Suppressor macrophage treated with lipopolysaccharide for 4 hours (primary cell): ENCODE measurements at places on chromosomes 3 and 15.

- no peak for DNase-seq
These were observed 87.5 kb downstream of the NEK10 start for GRCh38 chr3:27281671-27282150.

- DNase-seq: no peak
These were observed 32.1 kb downstream of the CNTN4 start for GRCh38 chr3:2130726-2131125.

- DNase-seq: no peak
These were observed 28.6 kb upstream of the CLSTN2 start for GRCh38 chr3:139906418-139906817.

GRCh38 chr15:64058279-64058678 lies 12.0 kb upstream of the DAPK2 start:
- DNase-seq: no peak

DNA sequence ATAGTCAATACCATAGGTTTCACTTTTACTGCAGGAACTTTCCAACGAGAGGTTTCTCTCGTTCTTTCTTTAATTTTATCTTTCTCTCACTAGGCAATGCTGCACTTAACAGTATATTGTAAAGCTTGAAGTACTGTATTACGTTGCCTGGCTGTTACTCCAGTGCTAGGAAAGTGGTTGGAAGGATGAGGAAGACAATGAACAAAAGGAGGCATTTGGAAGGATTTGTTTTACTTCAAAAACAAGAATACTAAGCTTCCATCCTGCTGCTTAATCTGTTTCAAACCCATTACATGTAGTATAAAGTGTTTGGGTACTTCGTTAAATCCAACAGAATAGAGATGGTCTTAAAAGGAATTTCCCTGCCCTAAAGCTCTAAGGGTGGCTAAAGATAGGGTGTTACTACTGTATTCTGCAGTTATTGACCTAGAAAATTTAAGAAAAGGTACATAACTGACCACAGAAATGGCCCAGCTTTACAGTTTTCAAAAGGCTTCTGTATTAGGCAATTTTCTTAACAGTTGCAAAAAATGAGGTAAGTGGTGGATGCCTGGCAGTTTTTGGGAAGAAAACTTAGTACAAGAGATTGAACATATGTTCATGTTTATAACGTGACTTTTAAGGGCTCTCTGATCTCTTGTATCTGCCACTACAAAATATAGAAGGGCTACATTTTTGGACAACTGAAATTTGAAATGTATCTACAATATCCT lies 785 bp upstream of the IFT57 start:
- peak; percentile 11 for DNase-seq

- no peak for DNase-seq
These were observed 581.9 kb downstream of the AGBL1 start for GRCh38 chr15:86661580-86661979.

DNA sequence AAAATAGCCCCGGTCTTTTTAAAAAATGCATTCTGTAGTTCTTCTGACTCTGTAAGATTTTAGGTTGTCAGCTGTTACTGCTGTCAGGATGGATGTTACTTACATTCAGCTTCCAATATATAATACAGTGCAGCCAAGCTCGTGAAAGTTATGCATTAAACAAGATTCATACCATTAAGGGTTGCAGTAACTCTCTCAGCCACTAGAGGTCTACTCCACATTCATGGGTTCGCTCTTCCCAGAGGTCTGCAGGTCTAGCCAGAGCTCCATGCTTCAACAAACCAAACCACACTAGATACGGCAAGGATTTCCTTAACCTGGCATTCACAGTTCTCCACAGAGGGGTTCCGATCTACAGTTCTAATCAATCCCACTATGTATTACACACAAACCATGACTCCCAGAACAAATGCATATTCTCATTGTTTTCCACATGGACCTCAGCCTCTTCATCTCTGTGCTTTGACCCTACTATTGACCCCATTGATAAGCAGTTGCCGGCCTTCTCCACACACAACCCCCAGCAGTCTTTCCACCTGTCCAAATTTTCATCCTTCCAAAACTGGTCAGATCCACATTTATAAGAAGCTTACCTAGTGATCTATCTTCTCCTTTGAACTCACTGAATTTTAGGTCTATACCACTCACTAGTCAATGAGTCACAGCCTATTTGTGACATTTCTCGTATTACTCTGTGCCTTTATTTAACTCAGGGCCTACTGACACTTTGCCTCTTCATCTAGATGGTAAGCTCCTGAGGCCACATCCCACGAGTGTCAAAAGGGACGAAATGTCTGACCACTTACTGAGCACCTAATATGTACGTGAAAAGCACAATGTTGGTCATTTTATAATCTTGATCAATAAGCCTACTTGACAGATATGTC lies 33.7 kb downstream of the RORA start:
- DNase-seq: peak; percentile 62

GRCh38 chr3:188339410-188340295 lies 185.7 kb downstream of the LPP start:
- no peak for DNase-seq

DNA sequence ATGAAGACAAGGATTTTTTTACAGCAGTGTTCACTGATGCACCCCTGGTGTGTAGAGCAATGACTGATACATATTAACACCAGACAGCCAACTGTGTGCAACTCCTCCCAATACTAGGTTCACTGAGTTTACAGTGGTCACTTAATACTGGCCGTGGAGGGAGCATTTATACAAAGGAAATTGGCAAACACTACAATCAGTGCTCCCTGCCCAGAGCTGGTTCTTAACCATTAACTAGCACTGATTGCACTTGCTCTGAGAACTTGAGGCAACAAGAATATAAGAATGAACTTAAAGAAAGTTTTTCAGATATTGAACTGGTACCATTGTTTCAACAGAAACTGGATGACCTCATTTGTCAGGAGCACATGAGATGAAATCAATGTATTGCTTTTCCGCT lies 110.6 kb downstream of the MAGI1 start:
- no peak for DNase-seq

DNA sequence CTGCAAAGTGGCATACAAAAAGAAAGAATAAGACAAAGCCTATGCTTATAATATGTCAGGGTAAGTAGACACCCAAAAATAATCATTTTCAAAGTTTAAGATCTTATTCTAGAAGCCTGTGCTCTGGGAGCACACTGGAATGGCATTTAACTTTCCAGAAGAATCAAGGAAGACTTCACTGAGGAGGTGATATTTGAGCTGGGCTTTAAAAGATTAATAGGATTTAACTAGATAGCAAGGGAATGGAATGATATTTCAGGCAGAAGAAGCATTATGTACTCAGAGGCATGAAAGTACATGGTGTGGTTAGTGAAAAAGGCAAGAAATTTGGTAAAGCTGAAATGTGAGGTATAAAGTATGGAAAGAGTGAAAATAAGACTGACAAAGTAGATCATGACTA lies 106.8 kb downstream of the ZBTB20 start:
- no peak for DNase-seq

DNA sequence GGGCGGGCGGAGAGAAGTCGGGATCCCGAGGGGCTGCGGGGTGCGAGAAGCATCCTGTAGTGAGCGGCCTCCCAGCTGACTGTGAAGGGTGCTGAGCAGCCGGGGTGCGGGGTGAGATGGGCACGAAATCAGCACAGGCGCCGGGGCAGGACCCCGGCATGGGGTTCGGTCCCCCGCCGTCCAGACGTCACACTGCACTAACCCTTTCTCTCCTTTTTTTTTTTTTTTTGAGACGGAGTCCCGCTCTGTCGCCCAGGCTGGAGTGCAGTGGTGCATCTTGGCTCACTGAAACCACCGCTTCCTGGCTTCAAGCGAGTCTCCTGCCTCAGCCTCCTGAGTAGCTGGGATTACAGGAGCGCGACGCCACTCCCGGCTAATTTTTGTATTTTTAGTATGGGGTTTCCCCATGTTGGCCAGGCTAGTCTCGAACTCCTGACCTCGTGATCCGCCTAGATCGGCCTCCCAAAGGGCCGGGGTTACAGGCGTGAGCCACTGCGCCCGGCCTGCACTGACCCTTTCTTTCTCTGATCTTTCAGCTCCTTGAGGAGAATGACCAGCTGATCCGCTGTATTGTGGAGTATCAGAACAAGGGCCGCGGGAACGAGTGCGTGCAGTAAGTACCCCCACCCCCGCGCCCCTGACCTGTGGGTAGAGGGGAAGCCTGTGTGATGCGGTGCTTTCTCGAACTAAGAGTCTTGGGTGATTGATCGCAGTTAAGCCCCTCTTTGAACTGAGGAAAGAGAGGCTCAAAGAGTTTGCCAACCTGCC lies 513 bp downstream of the SS18L2 start:
- DNase-seq: no peak

GRCh38 chr3:64496786-64497490 lies 190.9 kb downstream of the ADAMTS9 start:
- no peak for DNase-seq

DNA sequence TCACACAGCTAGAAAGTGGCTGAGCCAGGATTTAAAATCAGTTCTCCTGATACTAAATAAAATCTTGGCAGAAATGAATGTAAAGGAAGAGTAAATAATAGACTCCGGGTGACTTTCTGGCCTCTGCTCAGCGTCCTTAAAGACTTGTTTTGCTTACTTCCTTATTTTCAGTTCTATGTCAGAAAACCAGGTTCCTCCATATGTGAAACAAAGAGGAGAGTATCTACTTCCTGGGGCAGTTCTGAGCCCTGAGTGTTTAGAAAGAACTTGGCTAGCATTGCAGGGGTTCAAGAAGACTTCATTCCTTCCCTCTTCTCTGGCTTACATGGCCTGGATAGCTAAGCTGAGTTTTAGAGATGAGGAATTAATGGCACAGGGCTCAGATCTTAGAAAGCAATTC lies 222.8 kb upstream of the TLE3 start:
- DNase-seq: peak; percentile 67

DNA sequence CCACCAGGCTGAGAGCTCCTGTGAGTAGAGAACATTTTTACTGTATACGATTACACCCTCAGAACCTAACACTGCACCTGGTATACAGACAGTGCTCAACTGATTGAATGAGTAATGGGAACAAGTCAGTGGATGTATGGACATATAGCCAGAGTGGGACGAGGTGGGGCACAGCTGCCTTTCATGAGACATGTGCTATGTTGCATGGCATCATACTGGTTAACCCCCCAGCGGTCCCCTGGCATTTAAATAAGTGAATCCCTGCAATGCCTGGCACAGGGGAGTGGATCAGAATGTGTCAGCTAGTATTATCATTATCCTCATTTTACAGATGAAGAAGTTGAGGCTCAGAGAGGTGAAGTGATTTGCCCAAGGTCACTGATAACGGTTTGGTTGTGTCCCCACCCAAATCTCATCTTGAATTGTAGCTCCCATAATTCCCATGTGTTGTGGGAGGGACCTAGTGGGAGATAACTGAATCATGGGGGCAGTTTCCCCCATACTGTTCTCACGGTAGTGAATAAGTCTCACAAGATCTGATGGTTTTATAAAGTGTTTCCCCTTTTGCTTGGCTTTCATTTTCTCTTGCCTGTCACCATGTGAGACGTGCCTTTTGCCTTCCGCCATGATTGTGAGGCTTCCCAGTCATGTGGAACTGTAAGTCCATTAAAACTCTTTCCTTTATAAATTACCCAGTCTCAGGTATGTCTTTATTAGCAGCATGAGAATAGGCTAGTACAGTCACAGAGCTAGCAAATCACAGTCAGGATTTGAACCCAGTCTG lies 56.0 kb upstream of the ATP2B2 start:
- DNase-seq: peak; percentile 37

DNA sequence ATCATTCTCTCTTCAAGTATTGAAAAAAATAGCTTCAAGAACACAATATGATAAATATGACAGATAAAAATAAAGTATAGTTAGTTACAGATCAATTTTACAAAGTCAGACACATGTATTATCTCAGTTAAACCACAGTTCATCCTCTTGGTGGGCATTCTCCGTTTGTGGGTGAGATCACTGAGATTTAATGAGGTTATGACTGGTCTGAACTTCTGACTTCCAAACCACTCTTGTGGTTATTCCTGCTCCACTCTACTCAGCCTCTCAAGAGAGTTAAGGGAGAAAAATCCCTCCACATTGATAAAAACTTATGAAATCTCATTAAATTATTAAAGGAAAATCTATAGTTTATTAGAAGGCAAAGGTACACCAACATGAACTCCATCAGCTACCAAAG lies 229.9 kb upstream of the LRTM1 start:
- no peak for DNase-seq

GRCh38 chr3:47399531-47400270 lies 18.9 kb downstream of the PTPN23 start:
- peak; percentile 24 for DNase-seq

GRCh38 chr15:87619161-87619960 lies 637.2 kb downstream of the NTRK3 start:
- no peak for DNase-seq

DNA sequence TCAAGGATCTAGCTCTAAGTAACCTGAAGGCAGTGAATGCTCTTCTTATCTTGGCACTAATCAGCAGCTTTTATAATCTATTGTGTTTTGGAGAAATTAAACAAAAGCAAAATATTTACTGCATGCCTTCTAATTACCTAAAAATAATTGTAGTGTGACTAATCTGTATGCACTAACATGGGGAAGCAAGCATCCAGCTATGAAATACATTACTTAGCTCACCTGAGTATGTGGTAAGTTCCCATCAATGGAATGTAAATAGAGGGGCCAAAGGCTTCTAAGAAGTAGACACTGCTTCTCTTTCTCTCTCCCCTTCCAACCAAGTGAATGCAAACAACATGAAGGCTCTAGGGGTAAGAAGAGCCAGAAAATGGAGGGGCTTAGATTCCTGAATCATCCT lies 165.6 kb downstream of the STAG1 start:
- DNase-seq: no peak

DNA sequence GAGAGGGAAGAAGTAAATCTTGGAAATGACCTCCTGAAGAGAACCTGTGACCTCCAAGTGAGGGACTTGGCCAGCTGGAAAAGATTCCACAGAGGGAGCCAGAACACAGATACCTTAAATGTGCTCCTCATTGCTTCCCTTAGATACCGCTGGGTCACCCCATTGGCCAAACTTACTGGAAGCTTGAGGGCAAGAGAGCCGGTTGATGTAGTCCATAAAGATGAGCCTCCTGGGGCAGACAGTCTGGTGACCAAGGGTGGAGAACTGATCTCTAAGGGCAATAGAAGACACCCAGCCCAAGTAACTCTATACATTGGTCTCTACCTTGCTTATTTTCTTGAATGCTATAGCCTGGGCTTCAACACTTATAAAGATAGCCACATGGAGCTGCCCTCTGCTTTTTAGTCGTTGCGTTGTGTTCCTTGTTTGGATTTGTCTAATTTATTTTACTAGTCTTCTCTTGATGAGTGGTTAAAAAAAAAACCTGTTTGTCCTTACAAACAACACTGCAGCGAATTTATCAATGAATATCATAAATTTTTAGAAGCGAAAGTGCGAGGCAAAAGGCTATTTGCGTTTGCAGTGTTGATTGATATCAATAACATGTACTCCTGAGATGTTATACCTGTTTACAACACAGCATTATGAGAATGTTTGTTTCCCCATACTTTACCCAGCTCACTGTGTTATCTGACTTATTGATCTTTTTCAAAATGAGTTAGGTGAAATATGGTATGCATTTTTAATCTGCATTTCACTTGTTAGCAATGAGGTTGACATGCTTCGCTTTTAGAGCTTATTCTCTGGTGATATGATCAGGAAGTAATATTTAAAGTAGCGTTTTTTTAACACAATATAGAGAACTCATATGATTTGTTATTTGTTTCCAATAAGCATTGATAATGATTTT lies 31.2 kb downstream of the TGFBR2 start:
- no peak for DNase-seq
